ENCODE measurements at places on chromosomes 6 and 20. TPM values are rescaled to one million over a fixed set of nuclear protein-coding genes. Genes with fewer than 3 reads are reported as not detected.

DEK gene
- total RNA-seq, result 93.3 TPM

DNA sequence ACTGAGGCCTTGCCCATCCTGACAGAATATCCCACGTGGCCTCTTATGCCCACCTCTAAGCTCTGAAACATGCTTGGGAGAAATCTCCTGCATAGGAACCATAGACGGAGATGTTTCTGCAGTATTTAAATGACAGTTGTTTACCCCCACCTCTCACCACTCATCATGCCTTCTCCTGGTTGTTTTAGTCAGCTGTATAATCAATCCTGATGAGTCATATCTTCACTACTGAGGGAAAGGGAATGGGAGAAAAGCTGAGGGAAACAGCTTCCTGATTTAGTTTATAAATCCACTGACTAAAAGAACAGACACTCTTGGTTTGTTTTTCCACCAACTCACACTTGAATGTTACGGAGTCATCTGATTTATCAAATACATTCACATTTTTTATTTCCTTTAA is 113.2 kb upstream of the TENT5A start:
- no peak for DNase-seq

DNA sequence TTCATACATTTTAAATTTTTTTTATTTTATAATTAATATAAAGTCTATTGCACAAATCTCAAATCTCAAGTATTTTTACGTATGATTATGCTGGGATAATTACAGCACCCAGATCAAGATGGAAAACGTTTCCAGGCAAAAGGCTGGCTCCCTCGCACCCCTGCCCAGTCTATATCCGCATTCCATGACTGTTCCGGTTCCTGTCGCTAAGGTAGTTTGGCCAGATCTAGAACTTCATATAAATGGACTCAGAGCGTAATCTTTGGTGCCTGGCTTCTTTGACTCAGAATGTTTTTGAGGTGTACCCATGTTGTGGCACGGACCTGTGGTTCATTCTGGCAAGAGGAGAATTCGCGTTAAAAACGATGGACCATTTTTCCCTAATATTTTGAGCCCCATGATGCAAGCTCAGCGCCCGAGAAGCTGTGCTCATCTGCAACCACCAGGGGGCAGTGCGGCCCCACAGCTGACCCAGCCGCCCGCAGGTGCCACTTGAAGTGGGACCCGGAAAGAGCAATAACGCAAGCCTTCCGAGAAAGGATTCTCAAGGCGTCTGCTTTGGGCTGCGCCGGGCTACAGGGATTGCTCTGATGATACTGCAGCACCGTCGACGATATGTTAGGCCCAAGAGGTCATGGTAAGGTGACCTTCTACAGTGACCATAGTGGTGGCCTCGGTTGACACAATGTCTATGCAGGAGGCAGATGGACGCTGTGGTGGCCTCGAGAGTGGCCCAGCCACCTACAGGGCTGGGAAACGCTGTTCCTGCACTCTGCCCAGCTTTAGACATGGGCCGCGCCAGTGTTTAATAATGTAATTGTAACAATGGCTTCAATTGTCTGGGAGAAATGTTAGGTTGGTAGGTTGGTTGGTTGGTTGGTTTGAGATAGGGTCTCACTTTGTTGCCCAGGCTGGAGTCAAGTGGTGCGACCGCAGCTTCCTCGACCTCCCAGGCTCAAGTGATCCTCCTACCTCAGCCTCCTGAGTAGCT is 160.1 kb downstream of the ZMYND8 start:
- peak; percentile 83 for DNase-seq

- no peak for DNase-seq
Observed at GRCh38 chr6:158085261-158086053, 82.6 kb downstream of the SERAC1 start.

GRCh38 chr6:39166189-39166911 is 51.4 kb upstream of the SAYSD1 start:
- peak; percentile 71 for DNase-seq

GRCh38 chr20:7411075-7411474 is 529.2 kb downstream of the HAO1 start:
- DNase-seq, result no peak

DNA sequence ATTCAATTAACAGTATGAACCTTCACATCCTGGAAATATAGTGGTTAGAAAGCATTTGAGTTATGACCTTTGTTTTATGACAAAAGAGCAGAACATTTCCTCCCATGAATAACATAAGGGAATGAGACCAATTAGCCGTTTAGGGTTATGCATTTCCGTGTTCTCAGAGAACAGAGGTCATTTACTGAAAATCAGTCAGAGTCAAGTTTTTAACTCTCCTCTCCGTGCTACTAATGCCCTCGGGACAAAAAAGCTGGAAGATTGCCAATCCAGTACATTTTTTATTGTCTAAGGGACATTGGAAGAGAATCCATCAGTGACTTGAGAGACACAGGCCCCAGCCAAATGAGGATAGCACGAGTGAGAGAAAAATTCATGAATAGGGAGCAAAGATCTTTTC is 632.7 kb downstream of the RFPL4B start:
- no peak for DNase-seq

- no peak for DNase-seq
Observed at GRCh38 chr6:46772016-46772415, 21.2 kb upstream of the MEP1A start.

Data from spinal cord (tissue), 10 donors.